ENCODE measurements at places on chromosomes 3 and 15. TPM values are rescaled to one million over a fixed set of nuclear protein-coding genes. Genes with fewer than 3 reads are reported as not detected.

DNA sequence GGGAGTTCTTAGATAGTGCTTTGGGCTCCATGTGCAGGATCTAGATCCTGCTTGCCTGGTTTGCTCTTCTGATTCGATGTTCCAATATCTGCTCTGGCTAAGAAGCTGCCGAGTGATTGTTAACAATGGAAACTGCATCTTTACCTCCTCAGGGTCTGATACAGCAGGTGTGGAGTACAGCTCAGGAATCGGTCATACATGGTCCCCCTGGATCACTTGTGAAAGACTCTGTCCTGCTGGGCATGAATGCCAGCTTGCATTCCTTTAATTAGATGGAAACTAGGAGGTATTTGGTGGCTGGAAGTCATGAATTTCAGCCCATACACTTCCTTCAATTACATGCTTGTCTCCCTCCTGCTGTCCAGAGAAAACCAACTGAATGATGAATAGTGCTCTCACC is 95.3 kb downstream of the CHRNA7 start:
- peak; percentile 72 for DNase-seq

DNA sequence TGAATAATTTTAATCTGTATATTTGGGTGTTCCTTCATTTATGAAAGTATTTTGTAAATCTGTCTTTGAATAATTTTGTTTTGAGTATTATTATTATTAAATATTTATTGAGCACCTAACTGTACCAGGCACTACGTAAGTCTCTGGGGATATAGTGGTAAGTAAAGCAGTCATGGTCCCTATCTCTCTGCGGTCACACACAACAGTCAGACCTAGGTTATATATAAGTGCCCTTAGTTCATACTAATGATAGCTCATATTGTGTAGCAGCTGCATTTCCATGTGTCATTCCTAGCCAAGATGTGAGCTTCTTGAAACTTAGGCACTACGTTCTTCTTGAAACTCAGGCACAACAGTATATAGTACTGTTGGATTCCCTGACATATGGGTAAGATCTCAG is 12.4 kb downstream of the NKTR start:
- no peak for DNase-seq

DNA sequence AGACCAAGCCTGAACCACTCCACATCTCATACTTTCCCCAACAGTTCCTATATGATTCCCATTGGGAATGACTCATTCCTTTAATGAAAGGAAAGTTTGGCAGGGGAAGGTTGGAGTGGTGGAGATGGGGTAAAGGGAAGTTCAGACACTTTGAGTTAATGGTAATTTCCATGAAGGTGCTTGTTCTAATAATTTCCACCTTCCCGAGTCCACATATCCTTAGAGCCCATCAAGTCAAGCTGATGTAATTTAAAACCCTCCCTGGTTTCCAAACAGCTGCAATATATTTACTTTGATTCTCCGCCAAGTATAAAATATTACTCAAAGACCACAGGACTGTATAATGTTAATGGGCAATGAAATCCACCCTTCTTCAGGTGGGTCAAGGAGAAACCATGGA is 95.0 kb upstream of the GALNT15 start:
- no peak for DNase-seq

DNA sequence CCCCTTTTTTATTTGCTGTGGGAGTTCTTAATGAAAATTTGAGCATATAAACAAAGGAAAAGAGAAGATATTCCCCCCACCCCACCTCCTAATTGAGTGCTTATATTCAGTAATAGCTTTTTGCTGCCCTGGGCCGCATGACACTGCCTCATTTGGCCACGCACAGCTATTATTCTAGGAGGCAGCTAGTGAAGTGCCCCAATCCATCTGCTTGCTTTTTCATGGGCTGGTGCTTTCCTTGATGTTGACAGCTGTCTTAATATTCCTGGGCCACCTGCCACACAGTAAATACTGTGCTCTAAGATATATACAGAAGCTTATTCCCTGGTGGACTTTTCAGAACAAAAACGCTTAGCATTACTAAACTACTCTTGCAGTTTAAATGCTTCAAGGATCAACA is 3.8 kb upstream of the CRYBG3 start:
- no peak for DNase-seq

DNA sequence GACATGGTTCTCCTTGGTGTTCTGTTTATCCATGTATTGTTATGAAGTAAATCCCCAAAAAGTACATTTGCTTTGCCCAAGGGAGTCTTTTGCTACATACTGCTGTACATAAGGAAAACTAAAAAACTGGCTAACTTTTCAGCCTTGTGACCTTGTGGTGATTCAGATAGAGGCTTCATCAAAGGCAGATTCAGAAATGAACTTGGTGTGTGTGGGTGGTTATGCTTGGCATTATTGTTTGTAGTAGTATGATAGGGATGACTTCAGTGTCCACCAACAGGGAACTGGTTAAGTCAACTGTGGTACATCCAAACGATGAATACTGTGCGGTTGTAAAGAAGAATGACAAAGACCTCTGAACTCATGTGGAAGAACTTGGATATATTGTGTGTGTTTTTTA is 75.6 kb upstream of the CHRNB4 start:
- DNase-seq = no peak

DNA sequence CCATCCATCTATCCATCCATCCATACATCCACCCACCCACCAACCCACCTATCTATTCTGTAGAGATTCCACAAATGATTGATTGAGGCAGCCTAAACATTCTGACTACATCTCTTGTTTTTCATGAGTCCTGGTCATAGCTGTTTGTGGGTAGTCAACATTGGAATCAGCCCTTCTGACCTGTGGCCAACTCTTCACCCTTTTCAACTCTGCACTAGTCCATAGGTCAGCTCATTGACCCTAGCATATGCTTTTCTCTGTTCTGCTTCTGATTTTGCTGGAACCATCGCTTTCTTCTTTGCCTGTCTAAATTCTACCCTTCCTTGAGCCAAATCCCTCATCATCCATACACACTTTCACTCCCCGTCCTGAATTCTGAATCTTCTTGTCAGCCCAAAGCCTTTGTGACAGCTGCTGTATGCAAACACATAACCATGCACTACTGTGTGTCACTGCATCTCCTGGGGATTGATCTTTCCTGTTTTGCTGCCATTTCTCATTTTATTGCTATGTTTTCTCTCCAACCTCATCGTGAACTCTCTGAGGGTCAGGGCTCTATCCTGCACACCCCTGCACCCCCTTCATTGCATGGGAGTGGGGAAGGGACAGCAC is 16.8 kb upstream of the KCTD6 start:
- no peak for DNase-seq

GRCh38 chr15:25775317-25775912 is 87.7 kb downstream of the ATP10A start:
- DNase-seq = peak; percentile 73

HIGD1A gene
- 124 TPM for total RNA-seq

IL17RC gene
- 14.8 TPM for total RNA-seq

MLF1 gene
- total RNA-seq = 43.8 TPM
